HTR-8/SVneo (cell line): ENCODE measurements at places on chromosomes 12 and 14.

GRCh38 chr14:71713451-71713850 is 218.8 kb upstream of the RGS6 start:
- no peak for DNase-seq

GRCh38 chr12:14572401-14572800 is 4.7 kb upstream of the PLBD1 start:
- DNase-seq, result no peak

GRCh38 chr14:92512807-92513203 is 776 bp upstream of the RIN3 start:
- DNase-seq, result no peak

GRCh38 chr12:62658910-62659309 is 192.3 kb downstream of the MON2 start:
- no peak for DNase-seq

DNA sequence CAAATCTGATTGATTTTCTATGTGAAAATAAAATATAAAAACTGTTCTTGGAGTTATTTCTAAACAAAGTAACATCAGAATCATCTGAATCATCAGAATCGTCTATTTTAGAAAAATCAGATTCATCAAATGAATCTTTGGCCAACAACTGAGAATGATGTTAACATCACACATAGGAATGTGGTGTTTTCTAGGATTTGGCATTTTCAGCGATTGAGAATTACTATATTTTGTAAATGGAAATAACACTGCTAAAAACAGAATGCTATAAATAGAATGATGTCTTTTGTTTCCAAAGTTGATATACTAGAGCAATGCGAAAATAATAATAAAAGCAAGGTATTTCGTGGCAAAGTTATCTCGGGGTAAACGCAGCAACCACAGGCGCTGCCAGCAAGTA is 73.9 kb upstream of the EVL start:
- DNase-seq, result no peak

DNA sequence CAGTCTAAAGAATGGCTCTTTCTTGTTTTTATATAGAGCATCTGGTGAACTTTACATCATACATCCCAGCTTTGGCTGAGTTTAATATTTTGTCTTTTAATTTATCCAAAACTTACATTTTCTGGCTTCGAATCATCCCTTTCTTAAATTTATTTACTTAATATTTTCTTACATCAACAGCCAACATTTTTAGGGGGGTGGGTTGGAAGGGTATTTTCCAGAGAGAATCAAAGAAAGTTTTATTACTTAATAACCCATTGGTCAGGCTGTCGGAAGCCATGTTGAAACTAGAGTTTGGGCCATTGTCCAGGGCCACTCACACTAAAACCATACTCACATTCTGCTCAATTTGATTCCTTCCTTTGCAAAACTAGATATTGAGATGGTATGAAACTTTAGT is 220.2 kb downstream of the AEBP2 start:
- no peak for DNase-seq

- DNase-seq, result no peak
These were observed 136.8 kb downstream of the SYT1 start for GRCh38 chr12:79001404-79001803.

- DNase-seq, result no peak
These were observed 4.6 kb upstream of the ESR2 start for GRCh38 chr14:64298773-64299172.

DNA sequence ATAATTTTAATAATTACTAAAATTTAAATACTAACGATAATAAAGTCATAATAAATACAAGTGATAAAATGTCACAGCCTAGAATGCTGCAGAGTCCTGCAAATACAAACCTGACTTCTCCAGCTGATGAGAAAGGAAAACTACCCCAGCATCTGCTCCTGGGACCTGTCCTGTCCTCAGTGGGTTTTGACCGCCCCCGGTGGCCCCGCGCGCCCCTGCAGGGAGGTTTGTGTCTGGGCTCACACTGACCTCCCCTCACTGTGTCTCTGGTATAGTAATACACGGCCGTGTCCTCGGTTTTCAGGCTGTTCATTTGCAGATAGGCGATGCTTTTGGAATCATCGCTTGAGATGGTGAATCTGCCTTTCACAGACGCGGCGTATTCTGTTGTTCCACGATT is 1139.4 kb downstream of the TMEM121 start:
- DNase-seq, result no peak

GRCh38 chr12:71440763-71441748 is 1.5 kb downstream of the LGR5 start:
- no peak for DNase-seq

- DNase-seq, result no peak
These were observed 497.9 kb downstream of the EGLN3 start for GRCh38 chr14:33452995-33453394.
